Gastroesophageal sphincter (tissue), 4 donors: ENCODE measurements at places on chromosomes 5 and 9.

DNA sequence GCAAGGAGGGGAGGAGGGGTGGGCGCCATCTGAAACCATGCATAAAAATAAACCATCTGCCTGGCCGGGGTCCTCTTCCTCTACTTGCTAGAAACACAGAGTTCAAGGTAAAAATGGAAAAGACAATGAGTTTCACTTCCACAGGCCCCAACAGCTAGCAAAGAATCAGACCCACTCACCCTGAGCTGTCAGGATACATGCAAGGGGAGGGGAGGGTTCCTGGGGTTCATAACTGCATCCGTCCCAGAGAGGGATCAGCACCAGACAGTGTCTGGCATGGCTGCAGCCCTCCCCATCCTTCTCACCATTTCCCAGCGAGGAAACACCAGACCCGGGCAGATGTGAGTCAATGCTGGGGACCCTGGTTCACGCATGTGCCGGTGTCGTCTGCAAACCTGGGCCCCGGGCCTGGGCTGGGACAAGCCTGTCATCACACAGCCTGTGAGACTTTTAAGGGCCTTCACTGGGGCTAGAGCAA, 55.4 kb downstream of the SEMA4D start:
- no peak for ATAC-seq

DNA sequence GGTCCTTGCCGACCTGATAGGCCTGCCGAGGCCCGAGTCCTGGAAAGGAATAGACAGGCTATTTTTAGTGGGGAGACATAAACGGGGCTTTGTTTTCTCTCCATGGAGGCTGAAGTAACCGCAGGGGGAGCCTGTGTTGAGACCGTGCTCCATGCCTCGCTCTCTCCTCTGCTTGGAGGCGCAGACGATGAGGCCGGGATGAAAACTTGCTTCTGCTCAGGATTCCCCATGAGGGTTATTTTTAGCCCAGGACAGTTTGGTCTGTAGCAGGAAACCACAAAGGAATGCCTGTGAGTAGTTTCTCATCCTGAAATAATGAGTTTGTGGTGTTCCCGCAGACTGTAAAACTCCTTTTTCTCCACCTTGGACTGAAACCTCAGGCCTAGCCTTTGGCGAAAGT, 81.9 kb upstream of the RARS1 start:
- ATAC-seq = no peak

DNA sequence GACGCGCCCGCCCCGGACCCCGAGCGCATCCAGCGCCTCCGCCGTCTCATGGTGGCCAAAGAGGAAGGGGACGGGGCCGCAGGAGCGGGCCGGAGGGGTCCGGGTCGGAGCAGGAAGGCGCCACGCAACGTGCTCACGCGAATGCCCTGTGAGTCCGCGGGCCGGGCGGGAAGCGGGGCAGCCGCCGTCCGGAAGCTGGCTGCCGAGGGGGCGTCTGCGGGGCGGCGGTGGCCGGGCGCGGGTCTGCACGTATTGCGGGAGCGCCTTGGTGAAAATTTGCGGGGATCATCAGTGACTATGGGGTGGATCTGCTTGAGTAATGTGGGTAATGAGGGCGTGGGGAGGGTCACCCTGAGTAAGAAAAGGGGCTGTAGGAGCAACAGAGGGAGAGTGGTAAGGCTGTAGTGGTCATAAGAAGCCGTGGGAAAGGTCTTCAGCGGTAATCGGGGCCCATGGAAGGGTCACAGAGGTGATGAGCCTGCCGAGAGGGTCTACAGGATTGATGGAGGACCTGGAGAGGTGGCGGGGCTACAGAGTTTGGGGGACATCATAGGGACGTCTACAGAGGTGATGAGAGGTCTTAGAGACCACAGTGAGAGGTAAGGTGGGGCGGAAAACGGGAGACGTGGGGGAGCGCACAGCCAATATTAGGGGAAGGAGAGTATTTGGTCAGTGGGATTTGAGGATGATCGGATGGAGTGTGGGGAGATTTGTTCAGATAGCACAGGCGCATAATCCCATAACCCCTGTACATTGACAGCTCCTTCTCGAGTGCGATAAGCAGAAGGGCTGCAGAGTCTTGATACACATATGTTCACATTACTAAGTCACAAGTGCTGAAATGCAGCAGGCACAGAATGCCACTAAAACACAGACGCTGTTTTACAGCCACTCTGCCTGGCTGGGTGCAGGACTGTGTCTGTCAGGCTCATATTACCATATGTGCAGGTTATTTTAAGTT, 819 bp downstream of the LSM11 start:
- peak; percentile 12 for ATAC-seq

- no peak for ATAC-seq
These were observed 272 bp downstream of the ANAPC2 start for GRCh38 chr9:137188086-137188489.

DNA sequence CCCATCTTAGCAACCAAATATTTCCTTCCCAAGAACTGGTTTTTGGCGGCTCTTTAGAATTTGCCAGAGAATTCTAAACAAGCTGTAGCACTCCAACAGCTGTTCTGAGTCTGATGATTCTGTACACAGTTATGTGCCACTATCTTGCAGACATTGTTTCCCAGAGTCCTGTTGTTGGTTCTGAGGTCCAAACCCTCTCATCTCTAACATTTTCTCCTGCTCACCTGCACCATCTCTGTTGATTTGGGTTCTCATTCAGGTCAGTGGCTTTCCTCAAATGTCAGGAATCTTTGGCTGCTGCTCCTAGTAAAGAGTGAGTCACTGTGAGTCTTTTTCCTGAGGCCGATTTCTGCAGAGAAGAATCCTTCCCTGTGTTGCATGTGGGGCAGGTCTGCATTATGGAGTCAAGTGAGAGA, 50.0 kb downstream of the CAMSAP1 start:
- no peak for ATAC-seq

DNA sequence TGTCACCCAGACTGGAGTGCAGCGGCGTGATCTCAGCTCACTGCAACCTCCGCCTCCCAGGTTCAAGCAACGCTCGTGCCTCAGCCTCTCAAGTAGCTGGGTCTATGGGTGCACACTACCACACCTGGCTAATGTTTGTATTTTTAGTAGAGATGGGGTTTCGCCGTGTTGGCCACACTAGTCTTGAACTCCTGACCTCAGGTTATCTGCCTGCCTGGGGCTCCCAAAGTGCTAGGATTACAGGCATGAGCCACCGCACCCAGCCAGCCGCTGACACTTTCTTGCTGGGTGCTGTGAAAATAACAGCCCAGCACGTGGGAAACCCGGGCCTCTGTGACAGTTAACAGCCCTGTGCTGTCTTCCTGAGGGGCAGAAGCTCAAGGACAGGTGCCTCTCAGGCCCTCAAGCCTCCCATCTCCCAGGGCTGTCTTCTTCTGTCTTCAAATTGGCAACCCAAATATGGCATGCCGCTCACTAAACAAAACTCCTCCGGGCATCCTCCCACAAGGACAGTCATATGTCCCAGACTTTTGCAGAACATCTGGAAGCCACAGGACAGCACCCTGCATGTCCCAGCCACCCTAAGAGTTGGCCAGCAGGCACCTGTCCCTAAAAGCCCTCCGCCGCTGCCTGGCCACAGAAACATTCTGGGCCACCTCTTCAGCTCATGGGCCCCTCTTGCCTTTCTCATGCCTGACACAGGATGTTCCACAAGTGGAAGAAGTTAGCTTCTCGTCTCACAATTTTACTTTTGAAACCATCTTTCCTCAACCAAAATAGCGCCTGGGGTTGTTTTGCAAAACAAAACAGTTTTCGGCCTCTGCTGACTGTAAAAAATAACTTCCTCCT, 233.6 kb downstream of the SYK start:
- no peak for ATAC-seq

- ATAC-seq = no peak
These were observed 71.8 kb upstream of the SMIM15 start for GRCh38 chr5:61234019-61234418.

- ATAC-seq = no peak
These were observed 14.8 kb upstream of the SLC6A19 start for GRCh38 chr5:1186351-1187233.

GRCh38 chr9:84875193-84875592, 205.7 kb downstream of the NTRK2 start:
- ATAC-seq = no peak

DNA sequence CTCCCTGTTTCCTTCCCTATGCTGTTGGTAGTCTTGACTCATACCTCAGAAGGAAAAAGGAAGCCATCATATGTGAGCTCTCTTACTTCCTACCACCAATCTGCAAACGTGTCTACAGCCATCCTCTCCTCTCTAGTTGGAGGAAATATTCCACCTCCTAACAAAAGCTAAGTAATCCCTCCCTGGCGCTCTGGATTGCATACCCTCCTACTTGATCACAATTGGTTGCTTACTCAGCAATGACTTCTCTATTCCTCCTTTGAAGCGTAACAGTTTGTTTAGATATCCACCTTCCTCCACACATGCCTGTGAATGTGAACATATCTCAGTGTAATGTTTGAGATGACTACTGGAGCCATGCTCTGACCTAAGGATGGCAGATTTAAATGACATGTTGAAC, 18.2 kb downstream of the RUSC2 start:
- no peak for ATAC-seq

GRCh38 chr9:74293479-74293878, 203.7 kb upstream of the RORB start:
- ATAC-seq = no peak

DNA sequence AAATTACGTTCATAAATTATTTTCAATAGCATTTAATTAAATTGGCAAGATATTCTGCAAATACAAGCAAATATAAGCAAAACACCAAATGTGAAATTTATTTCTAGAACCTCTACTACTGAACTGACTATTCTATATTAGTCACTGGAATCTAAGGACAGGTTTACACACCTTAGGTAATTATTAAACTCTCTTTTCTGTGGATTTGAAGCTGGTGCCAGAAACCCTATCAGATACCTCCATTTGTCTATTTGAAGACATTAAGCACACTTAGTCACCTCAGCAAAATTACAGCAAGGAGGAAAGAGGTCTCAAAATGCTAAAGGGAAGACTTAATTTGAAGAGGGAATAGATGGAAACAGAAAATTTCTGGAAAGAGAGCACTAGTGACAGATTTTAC, 83.4 kb downstream of the CPLANE1 start:
- no peak for ATAC-seq

DNA sequence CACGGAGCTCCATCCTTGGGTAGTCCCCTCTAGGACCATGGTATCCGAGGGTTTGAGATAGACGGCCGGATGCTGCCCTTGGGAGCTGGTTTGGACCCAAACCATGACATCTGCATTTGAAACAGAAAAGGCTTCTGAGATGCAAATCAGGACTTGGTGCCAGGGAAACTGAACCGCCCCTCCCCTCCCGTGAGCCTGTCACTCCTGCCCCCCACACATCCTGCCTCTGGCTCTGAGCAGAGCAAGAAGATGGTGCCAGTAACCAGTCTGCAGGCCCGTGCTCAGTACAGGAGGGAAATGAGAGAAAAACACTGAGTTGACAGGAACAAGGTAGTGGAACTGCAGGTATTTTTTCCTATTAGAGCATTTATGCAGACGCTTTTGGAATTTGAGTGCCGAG, 18.6 kb downstream of the ARPC5L start:
- no peak for ATAC-seq

DNA sequence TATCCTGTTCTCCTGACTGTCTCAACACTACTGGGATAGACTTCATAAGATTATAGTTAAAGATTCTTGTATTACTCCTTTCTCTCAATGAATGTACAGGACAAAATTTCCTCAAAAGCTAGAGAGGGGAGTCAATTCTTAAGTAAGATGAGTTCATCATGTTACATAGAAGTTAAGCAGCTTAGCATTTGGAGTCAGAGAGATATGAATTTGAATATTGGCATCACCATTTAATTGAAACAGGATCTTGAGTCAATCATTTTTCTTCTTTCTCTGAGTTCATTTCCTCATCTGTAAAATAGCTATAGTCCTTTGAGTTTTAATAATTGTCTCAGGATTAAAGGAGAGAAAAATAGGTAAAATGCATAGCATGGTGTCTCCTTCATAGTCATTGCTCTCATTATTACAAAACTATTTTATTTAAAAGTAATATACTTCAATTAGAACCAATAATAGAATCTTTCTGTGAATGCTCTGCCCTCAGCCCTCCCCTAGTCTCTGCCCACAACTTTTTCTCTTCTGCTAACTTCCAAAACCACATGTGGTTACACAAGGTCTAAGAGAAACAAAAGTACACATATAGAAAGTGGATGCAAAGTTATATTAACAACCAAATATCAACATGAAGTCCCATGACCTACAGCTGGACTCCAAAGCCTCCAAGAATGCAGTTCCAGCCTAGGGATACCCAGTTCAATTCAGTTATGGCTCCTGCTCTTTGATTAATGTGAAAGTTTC, 265.6 kb downstream of the TLE1 start:
- no peak for ATAC-seq

DNA sequence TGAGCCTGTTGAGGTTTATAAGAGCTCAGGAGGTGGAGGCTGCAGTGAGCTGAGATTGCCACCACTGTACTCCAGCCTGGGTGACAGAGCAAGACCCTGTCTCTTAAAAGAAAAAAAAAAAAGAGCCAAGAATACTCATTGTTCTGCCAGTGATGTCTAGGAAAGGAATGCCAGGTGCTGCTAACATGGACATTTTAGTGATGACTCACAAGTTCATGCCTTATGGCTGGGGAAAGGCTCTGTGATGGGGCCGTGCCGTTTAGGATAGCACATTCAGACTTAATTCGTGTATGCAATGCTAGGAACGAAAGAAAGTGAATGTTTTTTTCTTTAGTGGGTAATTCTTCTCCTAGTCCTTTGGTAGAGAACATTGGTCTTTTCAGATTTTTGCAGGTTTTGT, 134.2 kb downstream of the ARHGAP26 start:
- ATAC-seq = no peak

GRCh38 chr9:23812673-23813072, 13.4 kb downstream of the ELAVL2 start:
- no peak for ATAC-seq
